ENCODE measurements at places on chromosomes 16 and 17. TPM values are rescaled to one million over a fixed set of nuclear protein-coding genes. Genes with fewer than 3 reads are reported as not detected.

MYL11 gene
- total RNA-seq: not detected

TPSB2 gene
- 3.0 TPM for total RNA-seq

PRR29 gene
- total RNA-seq: 0.33 TPM

CACNG1 gene
- total RNA-seq: not detected

KRTAP2-2 gene
- not detected for total RNA-seq

TBC1D3H gene
- not detected for total RNA-seq

GCGR gene
- not detected for total RNA-seq

PCGF2 gene
- total RNA-seq: 15.9 TPM

CRHR1 gene
- not detected for total RNA-seq

SOCS7 gene
- 11.7 TPM for total RNA-seq

RPRML gene
- not detected for total RNA-seq

SPHK1 gene
- total RNA-seq: 17.3 TPM

KRTAP9-2 gene
- not detected for total RNA-seq

ABCA9 gene
- 38.6 TPM for total RNA-seq

OR3A3 gene
- total RNA-seq: not detected

CD300E gene
- 0.20 TPM for total RNA-seq

C16orf96 gene
- total RNA-seq: 0.07 TPM

CFAP52 gene
- total RNA-seq: not detected

TXNDC17 gene
- 43.6 TPM for total RNA-seq

OMG gene
- not detected for total RNA-seq

INCA1 gene
- total RNA-seq: 2.8 TPM

TEFM gene
- total RNA-seq: 14.6 TPM

TPSD1 gene
- total RNA-seq: not detected

PLLP gene
- 2.2 TPM for total RNA-seq

SLC5A2 gene
- not detected for total RNA-seq

SLC6A2 gene
- 0.17 TPM for total RNA-seq

NETO2 gene
- total RNA-seq: 2.7 TPM

ABCC11 gene
- not detected for total RNA-seq

THUMPD1 gene
- total RNA-seq: 20.4 TPM

OR4D1 gene
- total RNA-seq: not detected

NPTX1 gene
- total RNA-seq: not detected

WNT3 gene
- 0.90 TPM for total RNA-seq

EVPL gene
- not detected for total RNA-seq

Data from heart right ventricle (tissue), 16 donors.